Testis (tissue), 5 donors: ENCODE measurements at places on chromosomes 16 and 17. TPM values are rescaled to one million over a fixed set of nuclear protein-coding genes. Genes with fewer than 3 reads are reported as not detected.

The RPA1 gene
- 52.9 TPM for polyA plus RNA-seq

The GID4 gene
- 88.3 TPM for polyA plus RNA-seq

DNA sequence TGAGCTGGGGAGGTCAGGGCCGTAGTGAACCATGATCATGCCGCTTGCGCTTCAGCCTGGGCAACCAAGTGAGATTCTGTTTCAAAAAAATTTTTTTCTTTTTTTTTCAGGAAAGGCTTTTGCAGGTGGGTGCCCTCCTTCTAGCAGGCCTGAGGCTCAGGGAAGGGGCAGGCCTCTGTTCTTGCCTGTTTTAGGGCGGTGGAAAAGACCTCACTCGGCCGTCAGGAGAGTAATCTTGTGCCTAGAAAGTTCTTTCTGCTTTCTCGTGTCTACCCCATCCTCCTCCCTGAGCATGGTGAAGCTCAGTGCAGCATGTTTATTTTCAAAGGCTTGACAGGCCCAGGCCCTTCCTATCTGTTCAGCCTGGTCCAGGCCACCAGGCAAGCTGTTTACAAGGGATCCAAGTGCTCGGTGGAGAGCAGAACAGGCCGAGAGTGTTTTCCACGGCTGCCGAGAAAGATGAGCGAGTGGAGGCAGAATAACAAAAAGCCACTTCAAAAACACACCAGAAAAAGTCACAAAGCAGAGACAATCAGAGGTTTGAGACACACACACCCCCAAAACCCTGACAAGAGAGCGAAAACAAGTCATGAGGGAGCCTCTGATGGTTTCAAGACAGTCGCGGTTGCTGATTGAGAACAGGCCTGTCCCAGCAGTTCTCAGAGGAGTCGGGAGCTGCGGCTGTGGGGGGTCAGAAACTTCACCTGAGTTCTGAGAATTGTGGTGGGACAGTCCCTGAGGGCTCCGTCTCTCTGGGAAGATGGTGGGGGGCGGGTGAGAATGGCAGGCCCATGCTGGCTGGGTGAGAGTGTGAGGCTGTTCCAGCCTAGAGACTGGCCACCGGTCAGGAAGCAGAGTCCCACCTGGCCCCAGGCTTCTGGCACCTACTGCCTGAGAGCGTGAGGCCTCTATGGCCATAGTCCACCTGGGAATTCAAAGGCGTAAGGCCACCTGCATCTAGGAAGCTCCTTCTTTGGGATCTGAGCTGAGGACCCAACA lies 37.5 kb upstream of the CCR7 start:
- DNase-seq, result no peak

- peak; percentile 95 for DNase-seq
These were observed 11.3 kb upstream of the MLLT6 start for GRCh38 chr17:38693700-38694329.

DNA sequence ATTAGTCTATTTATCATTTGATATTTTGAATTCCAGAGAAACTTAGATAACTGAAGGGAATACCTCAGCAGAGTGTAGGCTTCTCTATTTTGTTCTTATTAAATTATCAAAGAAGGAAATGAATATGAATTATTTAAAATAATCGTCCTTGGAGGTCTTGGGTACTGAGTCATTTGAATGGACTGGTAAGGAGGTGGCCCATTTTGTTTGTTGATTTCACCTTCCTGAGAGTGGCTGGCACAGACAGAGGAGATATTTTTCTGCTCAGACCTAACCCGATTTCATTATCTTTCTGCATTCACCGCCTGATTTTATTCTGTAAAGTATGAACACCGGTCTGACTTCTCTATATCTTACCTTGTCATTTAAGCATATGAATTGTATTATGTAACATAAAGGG lies 88.0 kb downstream of the USP22 start:
- no peak for DNase-seq

DNA sequence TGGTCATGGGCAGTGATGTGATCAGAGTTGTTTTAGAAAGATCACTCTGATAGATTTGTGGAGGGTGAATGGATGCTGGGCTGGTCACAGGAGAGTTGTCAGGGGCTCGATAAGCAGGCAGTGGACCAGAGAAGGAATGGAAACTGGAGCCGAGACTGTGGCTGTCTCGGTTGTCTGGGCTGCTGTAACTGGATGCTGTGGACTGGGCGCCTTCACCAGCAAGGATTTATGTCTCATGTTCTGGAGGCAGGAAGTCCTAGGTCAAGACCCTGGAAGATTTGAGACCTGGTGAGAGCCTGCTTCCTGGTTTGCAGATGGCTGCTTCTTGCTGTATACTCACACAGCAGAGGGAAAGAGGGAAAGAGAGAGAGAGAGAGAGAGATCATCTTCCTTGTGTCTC lies 203.6 kb downstream of the HS3ST4 start:
- no peak for DNase-seq

GRCh38 chr17:46889992-46890564 lies 32.9 kb upstream of the GOSR2 start:
- DNase-seq, result no peak

GRCh38 chr17:56798916-56799315 lies 34.8 kb downstream of the C17orf67 start:
- DNase-seq, result no peak

DNA sequence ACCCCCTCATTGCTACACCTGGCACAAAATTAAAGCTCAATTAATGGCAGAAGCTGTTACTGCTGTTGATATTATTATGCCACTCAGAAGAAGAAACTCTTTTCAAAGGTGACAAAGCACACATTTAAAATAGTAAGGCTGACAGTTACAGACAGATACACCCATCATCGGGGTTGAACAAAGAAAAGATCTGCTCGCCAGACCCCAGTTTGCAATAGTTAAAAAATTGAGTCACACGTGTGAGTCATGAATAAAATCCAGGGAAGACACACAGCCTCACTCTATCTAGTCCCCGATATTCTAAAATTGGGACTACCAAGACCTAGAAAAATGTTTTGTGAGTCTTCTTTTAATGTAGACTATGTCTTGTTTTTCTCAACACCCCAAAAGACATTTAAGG lies 330.0 kb upstream of the SOX9 start:
- no peak for DNase-seq

- DNase-seq, result no peak
These were observed 19.0 kb downstream of the TRPV1 start for GRCh38 chr17:3590231-3590630.

DNA sequence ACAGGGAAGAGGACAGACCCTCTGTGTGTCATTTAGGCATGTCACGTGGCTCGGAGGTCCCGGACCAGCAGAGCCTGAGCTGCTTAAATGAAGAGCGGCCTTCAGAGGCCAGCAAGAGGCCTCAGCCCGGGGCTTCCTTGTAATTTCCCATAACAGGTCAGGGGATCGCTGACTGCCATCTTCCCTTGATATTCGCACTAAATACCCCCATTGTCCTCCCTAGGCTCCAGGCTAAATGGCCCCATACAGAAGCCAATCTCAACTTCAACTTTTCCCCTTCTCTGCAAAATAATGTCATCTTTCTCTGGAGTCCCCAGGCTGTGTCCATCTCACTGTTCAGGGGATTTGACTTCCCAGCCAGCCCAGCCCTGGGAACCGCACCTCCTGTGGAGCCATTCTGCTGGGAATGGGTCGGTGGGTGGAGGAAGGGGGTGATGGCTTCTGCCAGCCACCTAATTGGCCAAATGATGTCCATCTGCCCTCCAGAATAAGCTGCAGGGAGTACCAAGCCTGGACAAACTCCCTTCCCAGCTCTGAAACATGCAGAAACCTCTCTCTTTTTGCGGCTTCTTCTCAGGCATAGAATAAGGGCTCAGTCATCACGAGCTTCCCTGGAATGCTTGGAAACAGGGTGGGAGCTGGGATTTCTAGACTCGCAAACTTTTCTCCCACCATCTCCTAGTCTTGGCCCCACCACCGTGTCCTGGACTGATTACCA lies 129.9 kb downstream of the SDK2 start:
- DNase-seq, result no peak
